ENCODE measurements at places on chromosomes 7 and 10.

GRCh38 chr7:134089446-134089845 is 37.7 kb upstream of the LRGUK start:
- DNase-seq = no peak

DNA sequence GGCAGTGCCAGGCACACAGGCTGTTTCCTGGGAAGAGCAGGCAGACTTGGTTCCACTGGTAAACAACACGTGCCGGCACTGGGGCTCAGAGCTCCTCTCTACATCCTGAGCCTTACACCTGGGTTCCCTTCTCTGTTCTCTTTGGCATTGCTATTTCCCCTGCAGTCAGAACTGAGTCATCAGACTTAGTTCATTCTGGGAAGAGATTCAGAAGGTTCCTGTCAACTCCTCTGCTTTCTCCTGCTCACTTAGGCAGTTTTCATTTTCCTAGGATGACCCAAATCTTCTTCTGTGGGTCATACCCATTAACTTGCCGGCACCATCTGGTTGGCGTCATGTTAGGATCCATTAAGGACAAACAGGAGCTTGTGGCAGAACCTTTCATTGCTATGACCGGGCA is 33.4 kb upstream of the LRRC18 start:
- DNase-seq = no peak

DNA sequence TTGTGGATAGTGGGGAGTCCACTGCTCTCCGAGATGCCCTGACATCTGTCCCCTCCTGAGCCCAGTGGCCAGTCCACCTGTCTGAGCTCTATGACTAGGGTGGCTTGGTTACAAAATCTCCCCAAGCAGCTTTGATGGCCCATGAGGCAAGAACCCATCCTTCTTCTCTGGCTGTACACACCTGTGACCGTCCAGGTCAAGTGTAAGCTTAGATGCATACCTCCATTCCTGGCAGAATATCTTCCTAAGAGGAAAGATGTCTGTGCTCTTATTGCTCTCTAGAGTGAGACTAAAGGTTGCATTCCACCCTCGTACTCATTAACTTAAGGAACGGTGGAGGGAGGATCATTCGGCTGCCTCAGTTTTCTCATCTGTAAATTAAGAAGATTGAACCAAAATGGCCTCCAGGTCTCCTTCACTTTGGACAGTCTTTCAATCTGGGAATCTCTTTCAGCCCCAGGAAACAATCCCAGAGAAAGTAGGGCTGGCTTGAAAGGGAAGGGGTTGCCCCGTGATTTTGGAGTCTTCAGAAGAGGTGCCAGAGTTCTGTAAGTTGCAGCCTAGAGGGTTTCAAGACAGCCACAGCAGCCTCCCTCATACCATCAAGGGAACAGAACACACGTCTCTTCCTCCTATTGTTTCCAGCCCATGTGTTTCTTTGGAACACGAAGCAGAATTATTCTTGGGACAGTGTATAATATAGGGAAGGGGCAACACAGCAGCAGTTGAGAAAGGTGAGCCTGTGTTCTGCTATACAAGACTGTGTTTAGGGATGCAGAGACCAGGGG is 5.5 kb downstream of the HOXA4 start:
- DNase-seq = no peak

DNA sequence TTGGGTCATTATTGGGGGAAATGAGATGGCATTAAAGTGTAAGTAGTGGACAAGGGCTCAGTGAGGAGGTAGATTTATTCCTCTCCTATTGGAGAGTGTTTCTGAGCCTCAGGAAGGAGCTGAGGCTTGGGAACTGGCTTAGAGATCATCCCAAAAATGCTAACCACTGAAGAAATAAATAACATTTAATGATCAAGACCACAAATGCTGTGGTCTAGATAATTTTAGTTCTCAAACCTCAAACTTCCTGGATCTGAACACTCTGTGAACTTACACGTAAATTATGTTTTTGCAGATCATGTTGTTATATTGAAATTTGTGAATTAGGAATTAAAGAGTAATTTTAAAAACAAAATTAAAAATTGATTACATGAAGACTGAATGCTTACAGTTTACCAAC is 27.3 kb downstream of the MDFIC start:
- DNase-seq = no peak

DNA sequence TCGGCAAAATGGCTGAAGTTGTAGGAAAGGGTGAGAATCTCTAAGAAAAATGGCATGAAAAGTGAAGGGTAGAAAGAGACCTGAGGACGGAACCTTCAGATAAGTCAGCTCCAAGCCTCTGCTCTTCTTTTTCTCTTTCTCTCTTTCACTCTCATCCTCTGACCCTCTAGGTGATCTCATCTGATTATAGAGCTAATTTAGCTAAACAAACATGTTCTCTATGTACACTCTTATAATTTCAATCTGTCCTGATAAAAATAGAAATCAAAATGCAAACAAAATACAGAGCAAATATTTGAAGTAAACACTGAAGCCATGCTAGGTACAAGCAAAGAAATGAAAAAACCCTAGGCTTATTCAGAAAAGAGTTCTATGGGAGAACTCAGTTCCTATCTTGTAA is 14.4 kb upstream of the CUBN start:
- no peak for DNase-seq

DNA sequence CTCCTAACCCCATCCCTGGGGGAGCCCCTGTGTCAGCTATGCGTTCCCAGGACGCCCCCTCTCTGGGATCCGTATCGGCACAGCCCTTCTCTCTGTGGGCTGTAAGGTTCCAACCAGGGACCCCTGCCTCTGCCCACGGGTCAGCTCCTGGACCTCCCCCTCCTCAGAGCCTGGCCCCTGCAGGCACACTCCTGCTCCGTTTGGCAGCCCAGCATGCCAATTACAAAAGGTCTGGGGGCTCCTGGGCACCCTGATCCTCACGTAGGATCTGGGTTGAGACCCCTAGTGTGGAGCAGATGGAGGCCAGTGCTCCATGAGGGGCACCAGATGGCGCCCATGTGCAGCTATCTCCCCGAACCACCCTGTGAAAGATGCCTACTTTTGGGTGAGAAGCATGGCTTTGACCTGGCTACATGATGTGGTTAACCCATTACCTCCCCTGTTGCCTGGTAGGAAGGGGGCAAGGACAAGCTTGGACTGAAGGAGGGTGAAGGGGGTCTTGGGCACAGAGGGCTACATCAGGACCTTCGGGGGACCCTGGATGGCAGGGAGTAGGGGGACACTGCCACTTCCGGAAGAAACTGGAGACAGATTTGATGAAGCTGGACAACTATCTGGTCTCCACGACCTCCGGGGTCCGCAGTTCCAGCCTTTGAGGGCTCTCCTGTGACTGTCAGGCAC is 9.0 kb downstream of the TACR2 start:
- peak; percentile 41 for DNase-seq

GRCh38 chr10:47423476-47423875 is 39.4 kb upstream of the ZNF488 start:
- DNase-seq = no peak

DNA sequence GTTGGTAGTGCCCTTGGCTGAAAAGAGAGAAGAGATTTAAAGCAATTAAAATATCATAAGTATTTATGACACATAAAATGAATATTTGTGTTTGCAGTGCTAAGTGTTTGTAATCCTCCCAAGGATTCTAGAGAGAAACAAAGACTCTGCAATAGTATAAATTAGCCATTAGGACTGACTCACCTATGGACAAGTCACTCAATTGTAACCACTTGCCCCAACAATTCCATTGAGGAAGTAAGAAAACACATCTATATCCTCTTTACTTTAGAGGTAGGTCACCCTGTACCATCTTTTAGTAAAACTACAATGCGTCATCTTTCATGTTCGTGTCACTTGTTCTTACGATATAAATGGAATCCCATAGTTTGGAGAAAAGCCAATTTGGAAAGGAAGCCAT is 85.7 kb upstream of the INHBA start:
- DNase-seq = no peak

GRCh38 chr10:77993620-77994019 is 35.7 kb downstream of the POLR3A start:
- no peak for DNase-seq

- DNase-seq = no peak
These were observed 270.1 kb upstream of the SHH start for GRCh38 chr7:156082048-156083040.

DNA sequence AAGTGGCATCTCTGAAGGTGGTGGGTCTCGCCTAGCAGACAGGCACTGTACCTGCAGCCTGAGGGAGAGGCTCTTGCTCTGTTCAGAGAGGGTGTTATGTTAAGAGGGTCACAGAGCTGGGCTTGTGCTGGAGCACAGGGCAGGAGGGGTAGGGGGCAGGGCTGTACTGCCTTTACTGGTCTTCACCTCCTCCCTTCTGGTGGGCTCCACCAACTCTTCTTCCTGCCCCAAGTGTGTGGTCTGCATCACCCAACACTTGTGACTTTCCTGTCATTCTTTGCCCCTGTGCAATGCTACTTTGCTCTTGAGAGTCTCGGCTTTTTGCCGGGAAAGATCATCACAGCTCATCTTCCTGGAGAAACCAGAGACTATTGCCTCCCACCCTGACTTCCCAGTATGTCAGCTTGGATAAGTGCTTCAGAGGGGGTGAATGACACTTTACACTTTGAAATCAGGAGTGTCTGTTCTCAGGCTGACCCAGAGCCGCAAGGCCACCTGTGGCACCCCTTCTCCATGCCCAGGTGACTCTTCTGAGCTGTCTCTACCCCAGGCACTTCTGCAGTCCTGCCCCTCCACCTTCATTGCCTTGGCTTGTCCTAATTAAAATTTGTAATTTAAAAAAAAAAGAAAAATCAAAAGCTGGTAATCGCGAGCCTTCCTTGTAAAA is 38.4 kb upstream of the IKZF1 start:
- peak; percentile 65 for DNase-seq

DNA sequence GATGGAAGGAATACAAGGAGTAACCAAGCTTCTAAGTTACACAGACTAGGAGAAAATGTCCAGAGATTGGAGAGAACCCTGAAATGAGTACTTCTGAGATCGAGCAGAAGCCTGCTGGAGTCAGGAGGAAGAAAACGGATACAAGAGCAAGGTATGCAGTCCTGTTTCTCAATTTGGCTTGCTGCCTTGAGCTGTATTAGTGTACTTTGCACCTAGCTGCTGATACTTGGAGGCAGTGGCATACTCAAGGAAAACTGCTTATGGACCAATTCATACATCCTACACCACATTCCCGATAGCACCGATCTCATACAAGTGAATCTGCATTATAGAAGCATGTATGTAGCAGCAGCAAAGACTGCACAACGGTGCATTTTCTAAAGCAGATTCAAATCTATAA is 14.4 kb downstream of the PIP4K2A start:
- no peak for DNase-seq

- DNase-seq = no peak
These were observed 277.3 kb downstream of the CELF2 start for GRCh38 chr10:11294831-11295450.

DNA sequence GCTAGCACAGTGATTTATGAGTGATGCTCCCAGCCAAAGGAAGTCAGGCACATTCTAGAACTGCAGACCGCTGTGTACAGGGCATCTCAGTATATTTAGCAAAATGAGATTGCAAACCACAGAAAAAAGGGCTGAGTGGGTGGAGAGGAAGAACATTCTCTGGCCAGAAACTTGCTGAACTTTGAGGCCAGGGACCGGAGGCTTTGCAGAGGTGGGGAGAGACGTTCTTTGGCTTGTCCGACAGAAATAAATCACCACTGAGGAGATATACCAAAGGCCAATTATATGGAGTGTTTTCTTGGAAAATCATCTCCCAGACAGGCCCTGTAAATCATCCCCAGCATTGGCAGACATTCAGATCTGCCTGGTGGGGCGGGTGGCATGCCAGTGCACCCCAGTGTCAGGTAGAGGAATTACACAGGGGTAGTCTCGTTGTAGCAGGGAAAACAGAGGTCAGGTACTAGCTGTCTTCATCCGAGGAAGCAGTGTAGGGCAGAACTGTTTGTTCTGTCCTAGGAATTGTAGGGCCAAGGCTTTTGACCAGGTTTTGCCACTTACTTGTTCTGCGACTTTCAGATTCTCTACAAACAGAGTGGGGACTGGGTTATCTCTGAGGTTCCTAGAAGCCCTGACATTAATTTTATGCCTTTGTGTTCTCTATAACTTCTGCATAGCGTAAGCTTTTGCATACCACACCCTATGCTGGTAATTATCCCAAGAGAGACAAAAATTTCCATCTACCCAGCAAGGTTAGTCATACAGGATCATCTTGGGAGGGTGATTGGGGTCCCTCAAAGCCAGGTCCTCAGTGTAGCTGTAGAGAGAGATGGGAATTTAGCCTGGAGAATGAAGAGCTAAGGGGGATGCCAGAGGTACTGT is 655.6 kb downstream of the LRMDA start:
- DNase-seq = peak; percentile 2

- peak; percentile 60 for DNase-seq
These were observed 23.8 kb upstream of the AHR start for GRCh38 chr7:17274551-17275245.

GRCh38 chr10:91034494-91035159 is 113.7 kb upstream of the ANKRD1 start:
- DNase-seq = no peak

- DNase-seq = no peak
These were observed 30.0 kb upstream of the PCGF5 start for GRCh38 chr10:91190388-91190870.

DNA sequence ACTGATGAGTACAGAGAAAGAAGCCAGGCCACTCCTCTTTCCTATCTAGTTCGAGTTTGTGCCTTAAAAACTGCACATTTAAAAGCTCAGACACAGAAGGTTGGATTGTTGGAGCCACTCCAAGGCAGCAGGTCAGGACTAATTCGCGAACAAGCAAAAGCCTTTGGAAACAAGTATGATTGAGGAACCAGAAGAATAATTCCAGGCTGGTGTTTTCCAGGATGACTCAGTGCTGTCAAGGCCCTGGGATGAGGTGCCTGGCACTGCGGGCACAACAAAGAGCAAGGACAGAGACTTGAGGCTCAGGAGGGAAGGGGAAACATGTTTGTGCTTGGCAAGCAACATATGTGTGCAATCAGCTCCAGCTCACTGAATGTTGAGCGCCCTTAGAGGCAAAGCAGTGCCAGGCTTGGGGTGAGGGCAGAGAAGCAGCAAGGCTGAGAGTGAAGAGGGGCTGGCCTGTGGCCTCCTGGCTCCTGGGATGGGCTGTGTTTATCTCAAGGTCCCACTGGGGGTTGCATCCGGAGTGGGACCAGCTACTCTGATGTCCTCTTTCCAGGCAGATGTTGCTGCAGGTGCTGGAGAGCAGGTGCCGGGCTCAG is 44.1 kb downstream of the VSTM4 start:
- DNase-seq = no peak

DNA sequence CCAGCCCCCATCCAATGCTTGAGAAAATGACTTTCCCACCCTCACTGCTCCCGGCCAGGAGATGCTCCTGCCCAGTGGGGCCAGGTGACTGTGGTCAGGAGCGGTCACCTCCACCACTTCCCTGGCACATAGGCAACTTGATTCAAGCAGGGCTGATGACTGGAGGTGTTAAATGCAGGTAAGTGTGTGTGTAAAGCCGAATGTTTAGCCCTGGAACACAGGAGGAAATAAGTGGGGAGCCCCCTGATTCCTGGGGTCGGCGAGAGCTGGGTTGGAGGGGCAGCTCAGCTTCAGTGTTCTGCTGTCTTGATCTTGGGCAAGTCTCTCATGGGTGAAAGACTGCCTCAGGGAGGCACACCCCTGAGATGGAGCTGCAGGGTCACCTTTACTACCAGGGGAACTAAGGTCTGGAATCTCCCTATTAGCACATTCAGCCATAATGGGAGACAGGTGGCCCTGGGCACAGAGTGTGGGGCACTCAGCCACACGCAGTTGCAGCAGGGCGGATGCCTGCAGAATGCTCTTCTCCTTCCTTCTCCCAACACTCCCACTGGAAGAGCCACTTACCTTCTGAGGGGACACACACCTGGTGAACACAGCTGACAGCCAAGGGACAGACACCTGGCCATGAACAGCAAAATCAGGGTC is 124.1 kb downstream of the PTPN20 start:
- no peak for DNase-seq

GRCh38 chr10:60367431-60367830 is 22.2 kb downstream of the ANK3 start:
- DNase-seq = no peak
